ENCODE measurements at places on chromosomes 7 and 10.

DNA sequence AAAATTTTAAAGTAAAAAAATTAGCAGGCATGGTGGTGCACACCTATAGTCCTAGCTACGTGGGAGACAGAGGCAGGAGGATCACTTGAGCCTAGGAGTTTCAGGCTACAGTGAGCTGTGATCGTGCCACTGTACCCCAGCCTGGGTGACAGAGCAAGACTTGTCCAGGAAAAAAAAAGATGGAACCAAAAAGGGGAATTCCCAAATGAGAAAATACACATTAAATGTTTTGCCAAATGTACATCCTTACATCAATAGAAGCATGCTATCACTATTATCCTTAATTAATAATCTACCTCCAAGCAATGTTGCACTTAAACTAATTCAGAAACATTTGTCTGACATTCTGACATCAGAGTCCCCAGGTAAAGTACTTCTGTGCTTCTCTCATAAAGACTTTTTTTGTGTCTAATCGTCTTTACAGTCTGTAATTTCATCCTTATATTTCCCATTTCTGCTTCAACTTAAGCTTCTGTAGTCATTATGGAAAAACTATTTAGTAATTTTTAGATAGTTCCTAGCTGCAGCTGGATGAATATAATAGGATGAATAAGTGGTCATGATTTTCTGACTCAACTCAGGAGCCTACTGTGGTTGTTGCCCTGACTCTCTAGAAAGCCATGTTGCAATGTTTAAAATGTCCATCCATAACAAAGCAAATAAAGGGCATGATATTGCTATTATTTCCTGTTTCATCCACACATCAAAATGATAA is 57.7 kb downstream of the MYPN start:
- DNase-seq: no peak

DNA sequence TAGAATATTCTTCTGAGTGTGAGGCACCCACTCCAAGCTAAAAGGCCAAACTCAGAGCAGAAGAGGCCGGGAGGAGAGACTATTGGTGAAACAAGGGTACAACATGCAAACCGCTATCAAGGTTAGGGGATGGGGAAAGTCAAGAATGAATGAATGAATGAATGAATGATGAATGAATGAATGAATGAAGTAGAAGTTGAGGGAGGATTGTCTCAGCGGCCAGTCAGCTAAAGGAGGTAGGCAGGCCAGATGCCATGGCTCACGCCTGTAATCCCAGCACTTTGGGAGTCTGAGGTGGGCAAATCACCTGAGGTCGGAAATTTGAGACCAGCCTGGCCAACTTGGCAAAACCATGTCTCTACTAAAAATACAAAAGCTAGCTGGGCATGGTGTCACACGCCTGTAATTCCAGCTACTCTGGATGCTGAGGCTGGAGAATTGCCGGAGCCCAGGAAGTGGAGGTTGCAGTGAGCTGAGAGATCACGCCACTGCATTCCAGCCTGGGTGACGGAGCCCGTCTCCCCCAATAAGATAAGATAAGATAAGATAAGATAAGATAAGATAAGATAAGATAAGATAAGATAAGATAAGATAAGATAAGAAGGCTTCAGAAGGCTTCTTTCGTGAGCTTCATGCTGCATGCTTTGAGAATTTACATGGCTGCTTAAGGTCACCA is 250.8 kb downstream of the CCDC3 start:
- DNase-seq: no peak

DNA sequence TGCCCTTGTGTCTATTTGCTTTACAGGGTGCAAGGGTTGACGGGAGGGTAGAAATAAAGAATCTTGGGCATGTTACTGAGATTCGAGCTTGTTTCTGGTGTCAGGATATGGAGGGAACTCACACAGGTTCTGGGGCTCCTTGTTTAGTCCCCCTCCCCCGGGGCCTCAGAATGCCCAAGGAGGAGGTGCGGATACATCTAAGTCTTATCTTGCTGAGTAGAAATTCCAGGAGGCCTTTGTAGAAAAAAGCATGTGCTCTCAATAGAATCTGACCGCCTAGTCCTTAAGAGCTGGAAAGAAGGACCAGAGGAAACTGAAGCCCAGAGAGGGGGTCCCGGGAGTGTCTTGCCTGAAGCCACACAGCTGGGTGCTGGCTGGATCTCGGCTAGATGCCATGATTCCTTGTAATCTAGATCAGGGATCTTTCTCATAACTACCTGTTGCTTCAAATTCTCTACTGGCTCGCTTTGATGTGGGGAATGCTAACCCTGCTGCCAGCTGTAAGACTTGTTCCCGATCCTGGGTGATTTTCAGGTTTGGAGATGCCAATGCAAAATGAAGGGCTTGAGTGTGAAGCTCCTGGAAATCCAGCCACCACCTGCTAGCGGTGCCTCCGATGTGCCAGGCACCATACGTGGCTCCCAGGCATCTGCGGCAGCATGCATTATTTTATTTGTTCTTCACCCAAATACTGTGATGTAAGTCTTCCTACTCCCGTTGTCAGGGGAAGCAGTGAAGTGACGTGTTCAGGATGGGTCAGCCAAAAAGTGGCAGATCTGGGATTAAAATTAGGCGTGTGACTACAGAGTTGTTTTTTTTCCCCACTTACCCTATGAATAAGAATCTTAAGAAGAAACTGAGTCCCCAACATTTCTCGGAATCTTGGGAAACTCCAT is 226.0 kb downstream of the TCF7L2 start:
- DNase-seq: no peak

- no peak for DNase-seq
These were observed 10.4 kb upstream of the EIF3A start for GRCh38 chr10:119090968-119091367.

- DNase-seq: no peak
These were observed 622.5 kb downstream of the ANKRD7 start for GRCh38 chr7:118846977-118847376.

DNA sequence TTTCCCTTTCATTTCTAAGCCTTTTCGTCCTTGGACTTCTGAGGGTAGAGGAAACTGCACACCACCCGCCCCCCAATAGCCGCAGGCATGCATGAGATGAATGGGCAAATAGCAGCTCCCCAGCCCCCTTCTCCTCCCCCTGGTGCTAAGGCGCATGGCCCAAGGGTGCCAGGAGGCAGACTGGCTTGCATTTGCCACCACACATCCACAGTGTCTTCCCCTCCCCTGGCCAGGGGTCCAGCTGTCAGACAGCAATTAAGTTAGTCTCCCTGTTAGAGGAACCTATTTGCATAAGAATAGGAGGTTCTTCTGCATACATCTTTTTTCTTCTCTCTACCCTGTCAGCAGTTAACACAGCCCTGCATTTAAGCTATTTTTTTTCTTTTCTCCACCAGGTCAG is 20.2 kb downstream of the TOMM7 start:
- DNase-seq: no peak

- DNase-seq: no peak
These were observed 106.9 kb upstream of the RHEB start for GRCh38 chr7:151626422-151627115.

GRCh38 chr10:117553815-117554172 is 11.2 kb downstream of the EMX2 start:
- no peak for DNase-seq

DNA sequence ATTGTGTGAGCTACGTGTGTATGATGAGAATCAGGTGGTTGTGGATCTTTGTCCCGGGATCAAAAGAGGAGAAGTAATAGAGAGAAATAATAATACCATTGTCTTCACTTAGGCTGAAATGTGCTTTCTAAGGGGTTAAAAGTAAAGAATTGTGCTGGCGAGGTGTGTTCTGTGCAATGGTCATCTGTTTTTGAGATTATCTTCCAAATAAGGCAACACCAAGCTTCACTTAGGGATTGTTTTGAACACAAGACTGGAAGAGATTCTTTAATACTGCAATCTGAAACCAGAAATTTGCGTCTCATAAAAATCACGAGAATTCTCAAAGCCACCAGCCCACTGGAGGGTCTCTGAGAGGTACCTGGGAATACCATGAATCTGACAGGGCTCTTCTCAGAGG is 84.2 kb downstream of the ARID5B start:
- no peak for DNase-seq

DNA sequence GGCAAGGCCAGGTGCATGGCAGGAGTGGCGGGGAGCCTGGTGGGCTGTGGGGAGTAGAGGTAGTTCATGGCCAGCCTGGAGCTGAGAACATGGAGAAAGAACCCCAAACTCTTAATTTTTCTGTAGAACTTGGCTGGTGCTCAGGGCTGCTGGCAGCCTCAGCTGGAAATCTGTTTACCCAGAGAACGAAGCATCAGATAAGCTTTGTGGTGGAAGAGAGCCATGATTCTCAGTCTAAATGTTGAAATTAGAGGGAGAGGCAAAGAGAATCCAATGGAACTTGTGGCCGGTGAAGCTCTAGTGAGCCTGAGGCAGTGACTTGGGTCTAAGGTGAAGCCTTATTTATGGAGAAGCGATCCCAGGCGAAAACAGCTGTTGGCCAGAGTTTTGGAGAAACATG is 126.4 kb downstream of the CCDC3 start:
- no peak for DNase-seq

DNA sequence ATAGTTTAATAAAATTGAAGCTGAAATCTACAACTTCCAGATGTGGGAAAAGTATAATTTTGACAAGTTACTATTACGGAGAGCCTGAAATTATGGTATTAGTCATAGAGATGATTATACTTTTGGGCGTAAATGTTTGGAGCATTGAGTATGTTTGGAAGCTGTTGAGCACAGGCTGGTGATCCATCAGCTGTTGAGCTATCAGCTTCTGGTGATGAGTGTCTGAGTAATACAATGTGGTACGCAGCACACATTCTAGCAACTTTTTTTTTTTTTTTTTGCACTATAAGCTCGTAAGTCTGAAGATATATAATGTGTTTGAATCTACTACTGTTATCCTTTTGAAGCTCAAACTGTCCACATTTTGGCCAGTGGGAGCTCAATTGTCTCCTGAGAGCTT is 123.4 kb downstream of the ATE1 start:
- no peak for DNase-seq

- DNase-seq: no peak
These were observed 42.6 kb downstream of the RSBN1L start for GRCh38 chr7:77738871-77739270.

DNA sequence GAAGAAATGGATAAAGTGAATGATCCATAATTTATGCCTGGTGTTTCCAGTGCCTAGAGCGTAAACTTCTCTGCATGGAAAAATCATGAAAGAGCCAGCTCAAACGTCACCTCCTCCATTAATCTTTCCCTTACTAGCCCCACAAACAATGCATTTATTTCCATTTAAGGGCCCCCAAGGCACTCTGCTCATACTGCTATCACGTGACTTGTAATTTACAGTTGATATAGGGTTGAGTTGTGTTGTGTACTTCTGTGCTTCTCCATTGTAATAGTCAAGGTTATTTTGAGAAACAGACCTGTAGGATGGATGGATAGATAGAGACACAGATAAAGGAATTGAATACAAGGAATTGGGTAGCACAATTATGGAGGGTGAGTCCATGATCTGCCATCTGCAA is 1034.7 kb upstream of the GHITM start:
- DNase-seq: no peak

DNA sequence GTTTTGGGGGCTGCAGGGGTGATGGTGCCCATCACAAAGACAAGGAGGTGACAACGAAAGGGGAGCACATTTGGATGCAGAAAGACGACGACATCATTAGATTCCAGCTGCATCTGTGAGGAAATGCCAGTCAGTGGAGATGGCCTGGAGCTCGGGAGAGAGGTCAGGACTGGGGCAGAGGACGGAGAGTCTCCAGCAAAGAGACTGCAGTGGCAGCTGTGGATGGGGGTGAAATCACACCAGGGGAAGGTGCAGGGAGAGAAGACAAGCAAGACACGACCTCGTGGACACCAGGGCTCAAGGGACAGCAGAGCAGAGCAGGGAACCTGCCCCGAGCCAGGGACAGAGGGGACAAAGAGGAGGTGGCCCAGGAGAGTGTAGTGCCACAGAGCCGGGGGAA is 203.4 kb downstream of the PRPF18 start:
- DNase-seq: no peak

DNA sequence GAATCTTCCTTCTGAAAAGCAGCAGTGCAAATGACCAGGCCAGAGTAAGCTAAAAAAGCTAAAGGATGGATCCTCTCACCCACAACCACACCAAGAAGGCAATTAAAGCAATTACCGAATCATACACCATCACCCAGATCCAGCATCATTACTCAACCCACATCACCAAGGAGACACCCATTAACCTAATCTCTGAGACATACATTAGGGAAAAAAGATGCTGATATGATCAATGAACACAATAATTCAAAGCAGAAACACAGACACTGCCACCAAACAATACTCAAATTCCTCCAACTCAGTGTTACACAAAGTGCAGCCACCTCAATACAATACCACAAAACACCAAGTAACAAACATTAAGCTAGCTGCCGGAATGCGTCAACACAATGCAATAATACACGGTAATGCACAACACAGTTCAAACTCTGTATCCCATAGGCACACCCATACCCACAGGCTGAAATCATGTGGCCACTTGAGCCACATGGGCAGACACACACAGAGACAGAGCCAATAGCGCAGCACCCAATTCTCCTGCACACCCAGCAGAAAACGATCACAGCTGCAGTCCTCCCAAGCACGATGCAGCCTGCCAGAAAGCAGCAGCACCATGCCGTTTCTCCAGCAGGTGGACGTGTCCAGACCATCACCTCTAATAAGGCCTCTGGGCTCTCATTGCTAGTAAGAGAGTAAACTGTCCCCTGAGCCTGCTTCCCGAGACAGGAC is 21.5 kb downstream of the PAX2 start:
- no peak for DNase-seq

GRCh38 chr10:83522881-83523386 is 616.4 kb upstream of the GHITM start:
- no peak for DNase-seq

- DNase-seq: no peak
These were observed 31.7 kb upstream of the C10orf90 start for GRCh38 chr10:126702181-126702580.

DNA sequence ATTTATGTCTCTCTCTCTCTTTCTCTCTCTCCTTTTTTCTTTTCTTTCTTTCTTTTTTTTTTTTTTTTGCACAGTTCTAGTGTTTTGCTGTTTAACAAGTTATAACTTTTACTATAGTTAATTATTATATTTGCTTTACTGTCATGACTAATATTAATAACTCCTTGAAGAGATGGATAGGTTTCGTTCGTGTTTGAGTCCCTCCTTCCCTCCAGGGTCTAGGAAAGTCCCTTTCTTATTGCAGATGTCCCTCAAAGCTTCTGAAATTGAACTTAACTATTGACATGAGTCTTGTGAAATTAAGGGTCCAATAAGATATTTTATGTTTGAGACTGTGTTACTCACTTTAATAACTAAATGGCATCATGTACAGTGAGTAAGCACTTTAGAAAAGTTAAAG is 131.4 kb downstream of the PLXDC2 start:
- no peak for DNase-seq

- DNase-seq: no peak
These were observed 7.0 kb downstream of the NEURL1 start for GRCh38 chr10:103500481-103500880.
